PC-3 (cell line): ENCODE measurements at places on chromosomes 2 and 18.
A peak's percentile ranks its signal among the peaks of the same experiment; 100 is the strongest.

GRCh38 chr2:197799068-197799467 lies 5.3 kb upstream of the PLCL1 start:
- no peak for DNase-seq

DNA sequence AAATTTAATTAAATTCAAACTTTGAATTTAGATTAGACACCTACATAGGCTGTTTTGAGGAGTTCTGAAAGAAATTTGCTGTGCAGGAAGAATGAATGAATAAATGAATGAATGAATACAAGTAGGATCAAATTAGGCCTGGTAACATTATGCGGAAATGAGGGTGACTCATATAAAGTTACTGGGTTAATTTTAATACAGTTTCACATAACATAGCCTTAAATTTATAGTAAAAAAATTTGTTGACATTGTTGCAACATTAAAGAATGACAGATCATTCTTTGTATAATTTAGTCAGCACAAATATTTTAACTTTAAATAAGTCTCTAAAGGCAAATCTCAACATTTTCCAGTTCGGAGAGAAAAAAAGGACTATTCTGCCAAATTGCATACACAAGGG lies 1293.1 kb upstream of the SLC39A10 start:
- DNase-seq, result peak; percentile 34

GRCh38 chr2:239485622-239486021 lies 84.8 kb upstream of the HDAC4 start:
- DNase-seq, result no peak

GRCh38 chr2:222671259-222672067 lies at the start of gene MOGAT1:
Gene MOGAT1, plus strand, starts transcription at chr2:222671658. Its CDS starts 128 bp downstream, at chr2:222671786.
- DNase-seq, result no peak

GRCh38 chr2:235358981-235359471 lies 134.8 kb upstream of the AGAP1 start:
- peak; percentile 64 for DNase-seq
